ENCODE measurements at places on chromosomes 3 and 15. TPM values are rescaled to one million over a fixed set of nuclear protein-coding genes. Genes with fewer than 3 reads are reported as not detected.

PFKFB4 gene
- total RNA-seq = 12.3 TPM

ZNF662 gene
- not detected for total RNA-seq

CCDC54 gene
- total RNA-seq = not detected

IP6K1 gene
- 21.8 TPM for total RNA-seq

ZSCAN2 gene
- total RNA-seq = 14.5 TPM

C3orf85 gene
- not detected for total RNA-seq

Measured in A549 treated with Mapracorat at 1 μM for 4 hours (cell line).